ENCODE measurements at places on chromosomes 12 and 14. TPM values are rescaled to one million over a fixed set of nuclear protein-coding genes. Genes with fewer than 3 reads are reported as not detected.

- no peak for DNase-seq
These were observed 19.9 kb upstream of the KCNK10 start for GRCh38 chr14:88342980-88343379.

- DNase-seq = no peak
These were observed 84.0 kb upstream of the PTPRB start for GRCh38 chr12:70721216-70721615.

DNA sequence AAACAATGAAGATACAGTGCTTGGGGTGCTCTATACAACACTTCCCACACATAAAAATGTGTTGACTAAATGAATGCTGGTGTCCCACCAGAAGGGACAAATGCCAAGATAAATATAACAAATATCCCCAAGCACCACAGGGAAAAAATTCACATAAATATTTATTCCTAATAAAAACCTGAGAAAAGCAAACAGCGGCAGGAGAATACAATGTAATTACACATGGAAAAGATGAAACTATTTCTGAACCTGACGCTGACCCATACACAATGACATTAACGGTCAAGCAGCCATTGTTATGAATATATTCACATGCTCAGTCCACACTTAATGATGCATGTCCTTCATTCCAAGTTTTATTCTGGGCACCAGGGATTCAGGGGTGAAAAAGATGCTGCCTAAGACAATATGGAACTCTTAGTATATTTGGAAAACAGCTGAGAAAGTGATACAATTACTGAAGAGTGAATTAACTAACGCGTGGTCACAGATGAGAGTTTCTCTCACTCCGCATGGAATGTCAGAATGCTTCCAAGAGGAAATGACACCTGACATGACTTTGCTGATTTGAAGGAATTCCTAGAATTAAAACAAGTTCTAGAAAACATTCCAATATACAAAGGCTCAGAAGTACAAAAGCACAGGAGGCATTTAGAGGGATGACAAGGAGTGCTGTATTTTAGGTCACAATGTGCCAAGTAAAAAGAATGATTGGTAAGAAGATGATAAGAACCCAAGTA, 27.9 kb upstream of the PTPRR start:
- DNase-seq = peak; percentile 12

DNA sequence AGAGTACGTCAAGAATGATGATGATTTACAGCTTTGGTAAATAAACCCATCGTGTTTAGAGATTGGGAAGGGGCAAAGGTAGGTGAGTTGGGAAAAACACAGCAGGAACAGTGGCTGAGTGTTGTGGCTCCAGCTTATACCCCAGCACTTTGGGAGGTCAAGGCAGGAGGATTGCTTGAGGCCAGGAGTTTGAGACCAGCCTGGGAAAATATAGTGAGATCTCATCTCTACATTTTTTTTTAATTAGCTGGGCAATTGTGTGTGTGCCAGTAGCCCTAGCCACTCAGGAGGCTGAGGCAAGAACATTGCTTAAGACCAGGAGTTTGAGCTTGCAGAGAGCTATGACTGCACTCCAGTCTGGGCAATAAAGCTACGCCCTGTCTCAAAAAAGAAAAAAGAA, 77.1 kb downstream of the RASSF9 start:
- DNase-seq = no peak

DNA sequence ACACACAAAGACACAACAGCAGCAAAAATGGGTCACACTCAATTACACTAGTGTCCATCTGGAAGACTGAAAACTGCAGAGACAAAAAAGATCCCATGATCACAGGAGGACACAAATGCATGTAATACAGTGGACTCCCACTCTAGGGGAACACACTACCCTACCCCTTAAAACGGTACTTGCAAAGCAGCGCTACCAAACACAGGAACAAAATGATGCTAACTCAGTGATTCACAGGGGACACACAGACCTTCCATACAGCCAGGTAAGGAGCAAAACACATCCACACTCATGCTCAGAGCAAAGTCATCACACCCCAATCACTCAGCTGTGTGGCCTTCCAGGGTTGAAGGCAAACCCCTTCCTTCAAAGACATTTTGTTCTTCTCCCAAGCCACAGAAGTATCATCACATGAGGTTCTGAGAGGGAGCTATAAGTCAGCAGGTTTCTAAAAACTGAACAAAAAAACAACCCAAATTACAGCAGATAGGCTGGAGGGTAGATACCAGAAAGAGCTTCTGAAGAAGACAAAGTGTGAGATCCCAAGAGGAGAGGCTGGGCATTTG, 14.8 kb downstream of the SMUG1 start:
- DNase-seq = no peak

DNA sequence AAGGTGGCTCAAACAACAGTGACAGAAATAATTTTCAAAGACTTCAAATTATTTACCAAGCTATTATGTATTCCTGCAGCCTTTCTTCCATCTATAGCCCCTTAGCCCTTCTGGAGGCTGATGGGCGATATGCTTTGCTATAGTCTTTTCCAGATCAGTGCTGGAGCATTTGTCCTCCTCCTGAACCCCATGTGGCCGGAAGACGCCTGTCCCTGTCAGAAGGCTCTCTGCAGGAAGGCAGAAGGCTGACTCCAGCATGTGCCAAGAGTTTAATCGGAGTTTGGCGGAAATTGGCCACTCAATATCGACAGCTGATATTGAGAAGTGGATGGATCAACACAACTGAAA, 49.3 kb upstream of the MAX start:
- no peak for DNase-seq

GRCh38 chr14:30180219-30180618, 252.6 kb upstream of the PRKD1 start:
- peak; percentile 51 for DNase-seq

DNA sequence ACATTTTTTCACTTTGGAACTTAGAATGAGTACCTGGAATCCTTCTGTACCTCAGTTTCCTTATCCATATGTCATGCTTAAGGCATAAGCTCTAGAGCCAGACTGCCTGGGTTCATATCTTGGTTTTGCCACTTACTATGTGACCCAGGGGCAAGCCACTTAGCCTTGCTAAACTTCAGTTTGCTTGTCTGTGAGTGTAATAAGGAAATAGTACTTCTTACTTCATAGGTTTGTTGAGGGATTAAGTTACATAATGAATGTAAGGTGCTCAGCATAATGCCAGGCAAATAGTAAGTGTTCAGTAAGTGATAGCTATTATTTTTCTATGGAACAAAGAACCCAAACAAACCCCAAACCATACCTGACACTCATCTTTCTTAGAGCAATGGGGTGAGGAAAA, 225.1 kb downstream of the BCAT1 start:
- DNase-seq = no peak

GRCh38 chr14:54976316-54976715, 50.6 kb downstream of the WDHD1 start:
- DNase-seq = peak; percentile 87

DNA sequence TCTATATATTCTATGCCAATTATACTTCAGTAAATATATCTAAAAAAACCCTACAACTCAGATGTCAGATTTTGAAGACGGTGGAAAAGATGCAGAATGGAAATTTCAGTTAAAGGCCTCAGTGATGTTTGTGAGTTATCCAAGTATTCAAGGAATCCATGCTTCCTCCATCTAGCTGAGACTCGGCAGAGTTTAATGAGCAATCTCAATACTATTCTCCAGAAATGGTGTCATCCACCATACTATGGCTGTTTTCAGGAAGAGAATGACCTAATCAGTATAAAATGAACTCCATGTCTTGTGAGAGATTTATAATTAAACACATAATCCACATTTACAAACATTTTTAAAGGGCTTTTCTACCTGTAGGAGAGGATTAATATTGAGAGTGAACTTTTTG, 66.0 kb downstream of the KLHL28 start:
- peak; percentile 87 for DNase-seq

DNA sequence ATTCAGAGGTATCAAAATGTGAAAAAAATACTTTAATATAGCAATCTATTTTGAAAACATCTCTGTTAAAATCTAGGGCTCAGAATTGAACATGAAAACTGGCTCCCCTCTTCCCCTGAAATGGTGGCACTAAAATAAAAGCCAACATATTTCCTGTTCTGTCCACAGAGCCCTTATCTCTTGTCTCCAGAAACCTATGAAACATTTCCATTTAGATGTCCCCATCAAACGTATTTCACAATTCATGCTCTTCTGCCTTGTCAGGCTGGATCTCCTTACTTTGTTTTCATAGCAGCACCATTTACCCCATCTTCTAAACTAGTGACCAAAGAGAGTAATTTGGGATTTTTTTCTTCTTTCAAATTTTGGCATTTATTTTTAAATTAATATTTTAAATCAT, 42.4 kb downstream of the PDE3A start:
- no peak for DNase-seq

GRCh38 chr14:102900631-102901571, 21.6 kb upstream of the AMN start:
- no peak for DNase-seq

GRCh38 chr12:68159681-68160304, at the start of gene IFNG:
IFNG (minus strand) TSS chr12:68159740; CDS start chr12:68159615, 125 bp downstream.
- no peak for DNase-seq

Gene PPP1R3E
- total RNA-seq = 2.1 TPM

Gene C14orf180
- not detected for total RNA-seq

Gene PAH
- not detected for total RNA-seq

Gene KRT71
- not detected for total RNA-seq

Gene CPNE6
- not detected for total RNA-seq

Gene CATSPERB
- total RNA-seq = not detected

All from astrocyte (in vitro differentiated cells and primary cell).